ENCODE measurements at places on chromosomes 12 and 14.

DNA sequence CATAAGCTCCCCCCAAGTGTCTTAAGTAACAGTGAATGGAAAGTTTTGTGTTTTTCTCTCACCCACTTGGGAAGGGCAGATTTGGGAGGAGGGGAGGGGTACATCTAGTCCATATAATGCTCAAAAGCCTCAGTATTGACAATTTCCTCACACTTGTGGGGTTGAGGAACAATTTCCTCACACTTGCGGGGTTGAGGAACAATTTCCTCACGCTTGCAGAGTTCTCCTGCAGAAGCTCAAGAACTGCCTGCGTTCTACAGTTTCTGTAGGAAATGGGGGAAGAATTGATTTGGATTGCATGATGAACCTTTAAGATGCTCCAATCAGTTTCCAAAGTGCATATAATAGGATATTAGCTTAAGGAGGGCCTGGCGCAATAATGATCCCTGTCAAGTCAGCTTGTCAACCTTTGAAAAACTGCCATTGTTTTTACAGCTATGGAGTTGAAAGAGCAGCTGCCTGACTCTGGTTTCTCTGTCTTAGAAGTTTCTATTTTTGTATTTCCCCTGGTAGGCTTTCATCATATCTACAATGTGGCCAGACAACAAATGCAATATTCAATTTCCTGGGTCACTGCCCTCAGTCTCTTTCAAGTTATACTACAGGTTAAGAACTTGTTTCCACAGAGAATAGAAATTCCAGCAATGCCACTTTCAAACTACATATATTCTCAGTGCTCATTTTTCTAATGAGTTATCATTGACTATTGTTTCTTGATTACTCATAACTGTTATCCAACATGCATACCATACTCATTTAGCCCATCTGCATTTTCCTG is 66.5 kb downstream of the PLEKHG7 start:
- no peak for DNase-seq

DNA sequence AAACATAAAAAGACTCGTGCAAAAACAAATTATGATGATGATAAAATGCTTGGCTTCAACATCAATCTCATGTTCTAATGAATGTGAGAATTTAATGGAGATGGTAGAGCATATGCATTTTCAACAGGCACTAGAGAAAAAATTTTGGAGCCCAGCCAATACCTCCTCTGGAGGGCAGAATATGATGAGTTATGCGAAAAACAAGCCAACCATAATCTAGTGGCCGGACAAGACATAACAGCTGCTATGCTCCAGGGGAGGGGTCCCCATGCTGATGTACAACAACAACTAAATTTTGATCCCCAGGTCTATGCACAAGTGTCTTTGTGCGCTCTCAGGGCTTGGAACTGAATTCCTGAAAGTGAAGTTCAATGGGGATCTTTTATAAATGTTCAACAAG is 1197.5 kb downstream of the LRFN5 start:
- DNase-seq = no peak

DNA sequence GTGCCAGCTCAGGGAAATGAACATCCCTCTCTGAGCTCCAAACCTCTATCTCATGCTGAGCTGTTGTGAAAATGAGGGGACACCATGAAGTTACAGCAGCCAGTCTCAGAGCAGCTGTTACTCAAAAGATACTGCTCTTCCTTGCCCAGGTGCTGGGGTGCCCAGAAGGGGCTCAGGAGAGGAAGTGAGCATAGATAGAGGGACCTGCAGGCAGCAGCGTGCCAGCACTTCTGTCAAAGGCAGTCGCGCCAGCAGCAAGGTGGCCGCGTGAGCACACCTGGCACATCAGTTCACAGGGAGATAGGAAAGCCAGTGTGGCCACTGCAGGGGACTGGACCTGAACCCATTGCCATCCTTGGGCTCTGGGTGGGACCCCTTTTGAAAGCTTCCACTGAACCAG is 27.8 kb downstream of the C14orf132 start:
- DNase-seq = no peak

GRCh38 chr12:40689576-40689975 is 2.7 kb upstream of the CNTN1 start:
- DNase-seq = no peak

- DNase-seq = no peak
Observed at GRCh38 chr12:110765111-110765510, 22.4 kb upstream of the PPP1CC start.

DNA sequence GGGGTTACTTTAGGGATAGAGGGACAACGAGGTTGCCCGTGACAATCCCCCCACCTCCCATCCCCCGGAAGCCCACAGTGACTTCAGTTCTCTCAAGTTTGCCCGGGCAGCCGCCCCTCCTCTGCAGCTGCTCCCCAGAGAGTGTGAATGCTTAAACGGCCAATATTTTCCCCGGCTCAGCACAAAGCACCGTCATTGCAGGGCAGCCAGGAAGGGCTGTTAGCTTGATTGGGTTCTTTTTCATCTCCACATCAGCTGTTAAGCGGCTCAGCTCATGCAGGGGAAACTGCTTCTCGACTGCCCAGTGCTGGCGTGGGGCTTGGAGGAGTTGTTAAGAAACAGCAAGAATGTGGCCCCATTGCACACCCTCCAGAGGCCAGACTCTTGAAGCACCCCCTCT is 120.5 kb upstream of the NCOR2 start:
- DNase-seq = peak; percentile 64

DNA sequence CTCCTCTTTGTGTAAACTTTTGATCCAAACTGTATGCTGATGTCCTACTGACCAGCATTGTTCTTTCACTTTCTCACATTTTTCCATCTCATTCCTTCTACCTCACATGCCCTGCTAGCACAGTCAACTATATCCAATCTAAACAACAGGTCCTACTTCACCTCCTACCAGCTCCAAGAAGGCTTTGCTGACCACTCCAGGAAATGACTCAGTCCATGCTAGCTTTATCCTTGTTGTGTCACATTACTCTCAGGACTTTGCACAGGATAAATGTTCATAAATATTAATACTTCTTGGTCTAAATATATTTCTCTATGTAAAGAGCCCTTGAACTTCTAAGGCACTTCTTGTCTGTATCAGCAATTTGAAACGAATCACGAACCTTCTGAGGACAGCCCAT is 64.9 kb upstream of the PCED1B start:
- DNase-seq = no peak

- DNase-seq = no peak
Observed at GRCh38 chr12:124094733-124095132, 121.7 kb downstream of the ZNF664 start.

GRCh38 chr12:16552301-16552700 is 53.7 kb downstream of the LMO3 start:
- no peak for DNase-seq

GRCh38 chr12:23662966-23663365 is 286.5 kb downstream of the SOX5 start:
- DNase-seq = no peak

DNA sequence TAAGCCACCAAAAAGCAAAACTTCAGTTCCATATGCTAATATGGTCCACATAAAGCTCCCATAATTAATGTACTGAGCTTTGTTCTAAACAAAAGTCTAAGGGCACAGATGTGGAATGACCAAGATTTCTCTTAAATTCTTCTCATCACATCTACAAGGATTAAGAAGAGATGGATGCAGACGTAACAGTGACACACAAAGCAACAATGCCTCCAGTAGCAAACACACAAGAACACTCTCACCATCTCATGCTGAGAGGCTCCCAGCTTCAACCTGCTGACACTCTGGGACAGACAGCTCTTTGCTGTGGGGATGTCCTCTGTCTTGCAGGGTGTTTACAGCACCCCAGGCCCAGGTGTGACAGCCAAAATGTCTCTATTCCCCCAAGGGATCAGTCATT is 48.2 kb downstream of the SETD3 start:
- DNase-seq = no peak
